ENCODE measurements at places on chromosomes 3 and 15.

GRCh38 chr15:58549013-58549784 is 117.4 kb downstream of the LIPC start:
- peak; percentile 16 for DNase-seq

- DNase-seq, result no peak
Observed at GRCh38 chr3:146454796-146455195, 14.6 kb downstream of the PLSCR2 start.

DNA sequence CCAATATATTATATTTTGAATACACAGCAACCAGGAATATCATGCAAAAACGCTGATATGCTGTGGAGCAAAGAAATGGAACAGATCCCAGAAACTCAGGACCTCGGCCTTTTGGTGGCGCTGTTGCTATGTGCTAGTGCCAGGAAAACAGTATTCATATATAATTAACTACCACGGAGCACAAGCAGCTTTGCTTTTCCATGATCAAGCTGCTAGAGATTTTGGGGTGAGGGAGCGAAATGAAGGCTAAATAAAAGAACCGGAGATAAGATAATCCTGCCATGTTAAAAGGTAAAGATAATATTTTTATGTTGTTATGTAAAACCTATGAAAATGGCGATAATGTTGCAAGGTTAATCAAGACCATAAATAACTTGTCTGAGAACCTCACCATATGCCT is 157.7 kb upstream of the FAM3D start:
- DNase-seq, result peak; percentile 79

GRCh38 chr3:69698728-69699127 is 40.5 kb upstream of the MITF start:
- DNase-seq, result no peak

- no peak for DNase-seq
Observed at GRCh38 chr3:13587442-13587841, 38.5 kb downstream of the FBLN2 start.

DNA sequence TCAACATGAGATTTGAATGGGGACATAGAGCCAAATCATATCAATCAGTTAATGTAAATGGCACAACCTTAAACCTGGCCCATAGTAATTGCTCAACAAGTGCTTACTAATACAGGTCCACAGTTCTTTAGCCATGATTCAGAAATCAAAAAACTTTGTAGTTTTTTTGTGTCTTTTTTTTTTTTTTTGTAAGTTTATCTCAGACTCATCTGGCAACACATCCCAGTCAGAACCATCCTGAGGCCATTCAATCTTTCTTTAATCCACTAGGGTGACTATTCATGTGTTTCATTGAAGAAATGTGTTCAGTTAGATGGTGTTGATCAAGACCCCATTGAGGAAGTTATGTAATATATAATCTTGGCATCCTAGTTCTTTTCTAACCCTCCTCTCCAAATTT is 65.4 kb downstream of the ABI3BP start:
- DNase-seq, result peak; percentile 59
